ENCODE measurements at places on chromosomes 12 and 14. TPM values are rescaled to one million over a fixed set of nuclear protein-coding genes. Genes with fewer than 3 reads are reported as not detected.
A peak's percentile ranks its signal among the peaks of the same experiment; 100 is the strongest.

The TAMALIN gene
- total RNA-seq = 18.8 TPM

The EPYC gene
- total RNA-seq = not detected

- no peak overlapping the region for H3K27ac ChIP-seq
- DNase-seq = no peak
- no peaks in the 10 kb centered on the region for H3K36me3 ChIP-seq
These were observed 6.7 kb upstream of the FAM222A start for GRCh38 chr12:109706747-109707469.

GRCh38 chr14:64879635-64880220 lies at the start of gene SPTB:
TSS of gene SPTB (minus strand) at chr14:64879907. CDS start at chr14:64823094, 56,813 bp downstream.
- peak within 1 kb of the TSS; percentile 69 for H3K4me3 ChIP-seq
- DNase-seq = peak; percentile 90
- peaks cover 22% of the 10 kb centered on the region for H3K4me1 ChIP-seq
- no peaks in the 10 kb centered on the region for H3K36me3 ChIP-seq
- H3K27ac ChIP-seq = no peak within 1 kb of the TSS

GRCh38 chr12:127284870-127285431 lies 982.0 kb upstream of the TMEM132C start:
- H3K27ac ChIP-seq = no peak overlapping the region
- no peaks in the 10 kb centered on the region for H3K4me1 ChIP-seq
- no peak for DNase-seq
- peaks cover 8% of the 10 kb centered on the region for H3K27me3 ChIP-seq

GRCh38 chr12:4227046-4227445 lies 46.5 kb upstream of the CCND2 start:
- H3K27me3 ChIP-seq = no peaks in the 10 kb centered on the region
- H3K27ac ChIP-seq = no peak overlapping the region
- DNase-seq = peak; percentile 39
- H3K4me1 ChIP-seq = no peaks in the 10 kb centered on the region

GRCh38 chr12:34021071-34021470 lies 1.2 kb upstream of the ALG10 start:
- H3K36me3 ChIP-seq = no peaks in the 10 kb centered on the region
- H3K4me3 ChIP-seq = no peak overlapping the region
- no peak for DNase-seq
- peaks cover 20% of the 10 kb centered on the region for H3K4me1 ChIP-seq
- H3K27ac ChIP-seq = no peak overlapping the region

- H3K36me3 ChIP-seq = no peaks in the 10 kb centered on the region
- H3K4me3 ChIP-seq = no peak overlapping the region
- H3K4me1 ChIP-seq = no peaks in the 10 kb centered on the region
- no peaks in the 10 kb centered on the region for H3K27me3 ChIP-seq
- DNase-seq = no peak
These were observed 313.3 kb upstream of the ATP2B1 start for GRCh38 chr12:90021795-90022440.

GRCh38 chr14:82080370-82080769 lies 546.7 kb upstream of the SEL1L start:
- H3K4me1 ChIP-seq = no peaks in the 10 kb centered on the region
- no peak overlapping the region for H3K4me3 ChIP-seq
- H3K27me3 ChIP-seq = no peaks in the 10 kb centered on the region
- H3K36me3 ChIP-seq = no peaks in the 10 kb centered on the region
- DNase-seq = no peak

DNA sequence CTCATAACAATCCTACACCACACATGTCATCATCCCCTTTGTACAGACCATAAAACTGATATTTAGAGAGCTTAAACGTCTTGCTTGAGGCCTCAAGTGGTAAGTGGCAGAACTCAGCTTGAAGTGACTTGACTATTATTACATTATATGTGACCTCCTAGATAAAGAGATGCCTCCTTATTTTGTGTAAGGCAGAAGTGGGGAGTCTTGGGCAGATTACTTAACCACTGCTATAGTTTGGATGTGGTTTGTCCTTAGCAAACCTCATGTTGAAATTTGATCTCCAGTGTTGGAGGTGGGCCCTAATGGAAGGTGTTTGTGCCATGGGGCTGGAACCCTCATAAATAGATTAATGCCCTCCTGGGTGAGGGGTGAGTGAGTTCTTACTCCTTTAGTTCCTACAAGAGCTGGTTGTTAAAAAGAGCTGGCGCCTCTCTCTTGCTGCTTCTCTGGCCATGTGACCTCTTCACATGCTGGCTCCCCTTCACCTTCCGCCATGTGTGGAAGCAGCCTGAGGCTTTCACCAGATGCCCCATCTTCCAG lies 37.4 kb downstream of the RCOR1 start:
- H3K36me3 ChIP-seq = peaks cover 4% of the 10 kb centered on the region
- no peak for DNase-seq
- H3K27ac ChIP-seq = no peak overlapping the region
- no peak overlapping the region for H3K4me3 ChIP-seq

DNA sequence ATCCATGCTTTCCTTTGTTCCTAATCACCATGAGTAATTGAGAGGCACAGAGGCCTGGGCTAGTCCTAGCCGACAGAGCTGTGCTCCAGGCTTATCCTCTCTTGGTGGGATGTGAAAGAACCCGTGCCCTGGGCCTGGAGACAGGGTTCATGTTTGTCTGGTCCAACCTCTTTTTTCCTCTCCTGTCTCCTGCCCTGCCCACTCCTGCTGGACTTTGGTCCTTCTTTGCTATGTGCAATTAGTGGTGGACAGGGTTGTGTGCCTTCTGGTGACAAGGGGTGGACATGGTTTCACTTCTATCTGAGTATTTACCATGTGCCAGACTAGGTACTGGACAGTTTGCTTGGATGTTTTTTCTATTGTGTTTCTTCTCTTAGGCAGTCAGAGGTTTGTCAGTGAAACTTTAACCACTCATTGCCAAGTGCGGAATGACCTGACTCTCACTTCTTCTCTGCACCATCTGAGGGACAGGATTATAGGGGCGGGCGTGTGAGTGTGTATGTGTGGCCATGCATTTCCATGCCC lies 126.1 kb downstream of the SMOC1 start:
- H3K4me3 ChIP-seq = no peak overlapping the region
- no peak overlapping the region for H3K27ac ChIP-seq
- no peaks in the 10 kb centered on the region for H3K27me3 ChIP-seq
- H3K4me1 ChIP-seq = no peaks in the 10 kb centered on the region
- H3K36me3 ChIP-seq = no peaks in the 10 kb centered on the region

DNA sequence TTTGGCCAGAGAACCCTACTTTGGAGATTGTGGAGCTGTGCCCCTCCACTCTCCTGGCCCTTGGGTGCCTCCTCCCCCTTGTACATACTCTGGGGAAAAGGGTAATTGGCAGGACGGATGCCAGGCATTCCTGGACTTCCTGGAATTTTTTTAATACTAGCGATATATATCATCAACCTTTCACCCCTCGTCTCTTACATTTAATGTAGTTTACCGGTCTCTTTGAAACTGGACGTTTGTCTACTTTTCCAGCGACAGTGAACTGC lies 767 bp upstream of the CRY1 start:
- H3K4me1 ChIP-seq = peaks cover 18% of the 10 kb centered on the region
- no peaks in the 10 kb centered on the region for H3K36me3 ChIP-seq
- no peaks in the 10 kb centered on the region for H3K27me3 ChIP-seq
- peak; percentile 92 for DNase-seq
- H3K4me3 ChIP-seq = peak overlapping the region; percentile 80

DNA sequence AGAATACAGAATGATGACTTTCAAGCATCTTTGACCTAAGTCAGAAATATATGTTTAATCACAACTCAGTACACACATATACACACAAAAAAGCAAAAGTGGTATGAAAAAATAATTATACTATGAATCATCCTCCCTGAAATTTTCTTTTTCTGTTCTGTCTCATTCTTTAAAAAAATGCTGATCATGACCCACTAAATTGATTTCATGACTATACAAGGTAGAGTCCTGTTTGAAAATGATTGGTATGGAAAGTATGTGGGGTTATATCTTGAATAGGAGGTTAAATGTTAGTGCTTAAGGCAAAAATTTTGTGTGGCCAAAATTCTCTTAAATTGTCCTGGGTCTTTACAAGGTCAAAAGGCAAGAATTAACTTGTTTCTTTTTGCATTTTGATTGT lies 80.4 kb downstream of the SUDS3 start:
- H3K4me1 ChIP-seq = no peaks in the 10 kb centered on the region
- H3K27me3 ChIP-seq = no peaks in the 10 kb centered on the region
- H3K36me3 ChIP-seq = no peaks in the 10 kb centered on the region
- H3K4me3 ChIP-seq = no peak overlapping the region

DNA sequence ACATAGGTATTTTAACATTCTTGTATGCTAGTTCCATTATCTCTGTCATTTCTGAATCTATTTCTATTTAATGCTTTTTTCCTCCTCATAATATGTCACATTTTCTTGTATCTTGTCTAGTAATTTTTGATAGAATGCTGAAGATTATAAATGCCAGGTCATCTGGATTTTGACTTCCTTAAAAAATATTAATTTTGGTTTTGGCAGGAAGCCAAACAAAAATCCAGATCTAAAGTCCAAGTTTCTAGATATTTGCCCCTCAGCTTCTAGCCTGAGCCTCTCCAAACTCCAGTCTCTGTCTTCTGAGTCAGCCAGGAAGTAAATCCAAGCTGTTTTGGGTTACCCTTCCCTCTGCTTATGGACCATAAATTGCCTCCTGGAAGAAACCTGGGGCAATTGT lies 335.4 kb downstream of the APAF1 start:
- no peaks in the 10 kb centered on the region for H3K4me1 ChIP-seq
- H3K4me3 ChIP-seq = no peak overlapping the region
- no peak overlapping the region for H3K27ac ChIP-seq
- no peaks in the 10 kb centered on the region for H3K36me3 ChIP-seq
- DNase-seq = no peak
- H3K27me3 ChIP-seq = no peaks in the 10 kb centered on the region

- no peak overlapping the region for H3K4me3 ChIP-seq
- H3K27ac ChIP-seq = no peak overlapping the region
- H3K27me3 ChIP-seq = no peaks in the 10 kb centered on the region
- no peaks in the 10 kb centered on the region for H3K36me3 ChIP-seq
- DNase-seq = no peak
These were observed 139.7 kb downstream of the SLCO1B3 start for GRCh38 chr12:20950248-20950647.

GRCh38 chr14:34568803-34569202 lies 29.3 kb upstream of the EAPP start:
- H3K4me1 ChIP-seq = no peaks in the 10 kb centered on the region
- no peaks in the 10 kb centered on the region for H3K27me3 ChIP-seq
- no peak overlapping the region for H3K27ac ChIP-seq
- H3K36me3 ChIP-seq = peaks cover 100% of the 10 kb centered on the region

DNA sequence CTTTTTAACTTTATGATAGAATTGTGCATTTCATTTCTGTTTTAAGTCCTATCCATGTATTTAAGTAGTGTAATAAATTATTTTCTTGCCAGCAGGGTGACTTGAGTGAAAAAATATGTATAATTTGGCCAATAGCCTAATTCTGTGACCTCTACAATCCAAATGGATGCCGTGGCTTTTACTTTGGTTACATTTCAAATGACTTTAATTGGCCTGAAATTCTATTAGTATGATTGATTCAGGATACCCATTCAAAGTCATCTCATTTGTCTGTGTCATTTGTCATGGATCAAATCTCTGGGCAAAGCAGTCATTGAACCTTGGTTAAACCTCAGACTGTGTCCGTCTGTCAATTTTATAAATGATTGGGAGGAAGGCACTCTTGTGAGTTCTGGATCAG lies 29.6 kb downstream of the CRADD start:
- no peak overlapping the region for H3K27ac ChIP-seq
- no peaks in the 10 kb centered on the region for H3K27me3 ChIP-seq
- no peak overlapping the region for H3K4me3 ChIP-seq
- H3K36me3 ChIP-seq = no peaks in the 10 kb centered on the region

GRCh38 chr12:85690146-85690545 lies 146.1 kb downstream of the RASSF9 start:
- H3K27ac ChIP-seq = no peak overlapping the region
- DNase-seq = no peak
- H3K36me3 ChIP-seq = no peaks in the 10 kb centered on the region
- no peak overlapping the region for H3K4me3 ChIP-seq

- no peaks in the 10 kb centered on the region for H3K27me3 ChIP-seq
- no peaks in the 10 kb centered on the region for H3K36me3 ChIP-seq
- no peak for DNase-seq
These were observed 124.4 kb upstream of the KRR1 start for GRCh38 chr12:75635606-75636444.

GRCh38 chr14:52277552-52277951 lies 10.1 kb downstream of the PTGDR start:
- no peaks in the 10 kb centered on the region for H3K36me3 ChIP-seq
- H3K27me3 ChIP-seq = peaks cover 4% of the 10 kb centered on the region
- H3K4me3 ChIP-seq = no peak overlapping the region
- no peaks in the 10 kb centered on the region for H3K4me1 ChIP-seq

DNA sequence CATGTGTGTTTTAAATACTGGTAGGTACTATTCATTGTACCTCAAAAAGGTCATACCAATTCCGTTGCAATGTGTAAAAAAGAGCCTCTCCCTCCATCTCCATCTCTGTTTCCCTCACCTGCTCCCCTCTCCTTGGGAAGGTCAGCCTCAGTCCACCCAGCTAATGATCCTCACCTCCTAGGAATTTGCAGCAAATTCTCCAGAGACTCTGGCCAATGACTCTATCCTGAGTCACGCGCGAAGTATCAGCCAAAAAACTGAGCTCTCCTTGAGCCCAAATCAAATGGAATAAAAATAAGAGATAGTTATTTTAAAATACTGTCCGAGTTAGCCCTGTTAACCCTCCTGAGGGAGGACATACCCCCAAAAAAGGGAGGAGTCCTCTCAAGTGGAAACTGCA lies 148.4 kb downstream of the DPF3 start:
- H3K4me1 ChIP-seq = peaks cover 14% of the 10 kb centered on the region
- no peaks in the 10 kb centered on the region for H3K36me3 ChIP-seq
- DNase-seq = no peak
- no peak overlapping the region for H3K4me3 ChIP-seq

DNA sequence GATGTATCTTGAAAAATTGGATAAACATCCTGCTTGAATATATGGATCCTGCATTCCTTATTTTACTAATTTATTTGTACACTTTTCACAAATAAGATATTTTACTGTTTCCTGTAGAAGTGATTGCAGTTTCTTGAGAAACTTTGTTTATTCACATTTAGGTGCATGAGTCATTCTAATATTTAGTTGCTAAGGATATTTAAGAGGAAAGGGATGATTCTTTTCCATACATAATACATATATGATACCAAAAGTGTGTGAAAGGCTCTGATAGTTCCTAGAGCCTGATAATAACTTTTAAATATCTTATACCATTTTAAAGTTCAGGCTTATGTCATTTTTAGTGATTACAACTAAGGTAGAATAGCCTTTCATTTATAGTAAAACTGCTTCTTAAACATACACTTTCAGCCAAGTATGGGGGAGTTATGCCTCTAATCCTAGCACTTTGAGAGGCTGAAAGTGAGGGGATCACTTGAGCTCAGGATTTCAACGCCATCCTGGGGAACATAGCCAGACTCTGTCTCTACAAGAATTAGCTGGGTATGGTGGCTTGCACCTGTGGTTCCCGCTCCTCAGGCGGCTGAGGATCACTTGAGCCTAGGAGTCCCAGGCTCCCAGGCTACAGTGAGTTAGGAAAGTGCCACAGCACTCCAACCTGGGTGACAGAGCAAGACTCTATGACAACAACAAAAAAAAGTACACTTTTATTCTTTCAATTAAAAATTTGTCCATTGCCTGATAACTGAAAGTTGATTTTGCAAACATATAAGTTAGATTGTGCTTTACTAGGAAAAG lies 262.6 kb upstream of the LRIG3 start:
- no peaks in the 10 kb centered on the region for H3K27me3 ChIP-seq
- H3K27ac ChIP-seq = no peak overlapping the region
- DNase-seq = no peak
